ENCODE measurements at places on chromosomes 5 and 9.

DNA sequence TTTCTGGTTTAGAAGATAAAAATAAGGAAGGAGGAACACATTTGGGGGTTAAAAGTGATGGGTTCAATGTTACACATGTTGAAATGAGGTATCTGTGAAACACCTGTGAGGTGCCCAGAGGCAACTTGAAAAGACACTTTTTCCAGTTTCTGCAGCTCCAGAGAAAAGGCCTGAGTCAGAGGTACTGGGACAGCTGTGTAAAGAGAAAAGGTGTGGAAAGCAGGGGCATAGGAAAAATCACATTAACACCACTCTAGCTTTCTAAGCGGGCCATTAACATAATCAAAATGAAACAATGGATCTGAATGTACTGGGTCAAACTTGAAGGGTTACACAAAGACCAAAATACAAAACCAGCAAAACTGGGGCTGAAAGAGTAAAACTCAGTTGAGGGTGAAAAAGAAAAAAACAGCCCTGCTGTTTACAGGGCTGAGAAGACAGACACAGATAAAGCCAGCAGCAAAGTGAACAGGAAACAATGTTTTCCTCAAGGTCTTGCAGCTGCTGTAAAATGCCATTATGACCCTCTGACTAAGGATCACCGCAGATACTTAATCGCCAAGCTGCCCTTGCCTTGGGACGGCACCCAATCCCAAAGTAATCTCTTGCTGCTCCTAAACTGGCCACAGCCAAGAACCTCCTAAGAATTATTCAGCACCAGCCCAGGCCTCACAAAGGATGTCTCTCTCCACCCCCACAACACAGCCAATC lies 104.7 kb downstream of the DROSHA start:
- DNase-seq: no peak

- DNase-seq: no peak
Measured at GRCh38 chr9:130171226-130172148, 717 bp upstream of the NCS1 start.

GRCh38 chr9:80784647-80785046 lies 904.7 kb downstream of the TLE1 start:
- DNase-seq: no peak

- no peak for DNase-seq
Measured at GRCh38 chr5:58498340-58498942, 7.2 kb downstream of the GAPT start.

DNA sequence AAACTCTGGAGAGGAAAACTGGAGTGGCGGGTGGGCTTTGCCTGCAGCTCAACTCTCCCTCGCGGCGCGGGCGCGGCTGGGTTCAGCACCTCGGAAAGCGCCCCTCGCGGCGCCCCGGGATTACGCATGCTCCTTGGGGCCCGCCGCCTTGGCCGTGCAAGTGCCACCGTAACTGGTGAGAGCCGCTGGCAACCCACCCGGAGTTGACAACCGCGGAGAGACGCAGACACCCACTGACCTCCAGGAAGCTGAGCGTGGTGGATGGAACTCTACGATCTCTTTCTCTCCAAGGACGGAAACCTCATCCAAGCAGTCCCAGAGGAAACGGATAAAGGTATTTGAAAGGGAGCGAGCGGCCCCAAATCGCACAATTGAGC lies 194 bp upstream of the RXFP3 start:
- DNase-seq: no peak

DNA sequence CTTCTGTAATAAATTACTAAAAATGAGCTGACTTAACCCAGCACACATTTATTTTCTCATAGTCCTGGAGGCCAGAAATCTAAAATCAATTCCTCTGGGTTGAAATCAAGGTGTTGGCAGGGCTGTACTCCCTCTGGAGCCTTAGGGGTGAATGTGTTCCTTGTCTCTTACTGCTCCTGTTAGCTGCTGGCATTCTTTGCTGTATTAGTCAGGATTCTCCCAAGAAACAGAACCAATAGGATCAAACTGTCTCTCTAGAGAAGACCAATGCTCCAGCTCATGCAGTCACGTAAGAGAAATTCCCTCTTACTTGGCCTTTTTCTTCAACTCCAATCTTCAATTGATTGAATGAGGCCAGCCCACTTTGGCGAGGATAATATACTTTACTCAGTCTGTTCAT lies 15.3 kb upstream of the CD180 start:
- no peak for DNase-seq

DNA sequence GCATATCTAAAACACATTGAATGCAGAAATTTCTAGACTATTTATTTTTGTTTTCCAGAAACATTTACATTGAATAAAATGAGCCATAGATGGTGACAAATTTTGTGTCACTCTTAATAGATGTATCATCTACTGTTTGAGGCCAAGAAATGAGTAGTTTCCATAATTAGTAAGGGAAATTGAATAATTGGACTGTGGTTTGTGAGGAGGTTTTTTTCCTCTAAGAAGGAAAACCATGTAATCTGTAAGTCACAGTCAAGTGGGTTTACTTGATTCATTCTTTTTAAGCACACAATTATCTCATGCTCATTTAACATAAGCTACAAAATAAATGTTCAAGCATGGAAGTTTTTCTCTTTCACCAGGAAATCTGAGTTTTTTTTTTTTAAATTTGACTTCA lies 876.4 kb downstream of the NR2F1-AS1 start:
- DNase-seq: no peak

DNA sequence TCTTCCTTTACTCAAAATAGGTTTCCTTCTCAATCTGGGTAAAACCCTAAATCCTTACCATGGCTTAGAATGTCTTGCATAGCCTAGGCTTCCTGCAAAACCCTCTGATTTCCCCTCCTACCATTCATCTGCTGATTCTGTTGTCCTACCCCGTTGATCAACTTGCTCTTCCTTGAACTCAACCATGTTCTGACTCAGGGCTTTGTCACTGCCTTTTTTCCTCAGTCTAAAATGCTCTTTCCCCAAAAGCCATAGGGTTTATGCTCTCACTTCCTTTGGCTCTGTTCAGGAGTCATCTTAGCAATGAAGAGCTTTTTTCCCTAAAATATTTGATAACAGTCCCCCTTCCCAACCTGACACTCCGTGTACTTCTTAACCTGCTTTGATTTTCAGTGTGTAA lies 79.4 kb upstream of the IZUMO3 start:
- DNase-seq: no peak

GRCh38 chr5:32067774-32068470 lies 106.2 kb downstream of the GOLPH3 start:
- no peak for DNase-seq

GRCh38 chr9:107316795-107317661 lies 33.9 kb downstream of the RAD23B start:
- DNase-seq: no peak

- no peak for DNase-seq
Measured at GRCh38 chr5:146726891-146727290, 151.7 kb downstream of the PPP2R2B start.

GRCh38 chr9:93013856-93014582 lies 44.5 kb upstream of the SUSD3 start:
- no peak for DNase-seq

- no peak for DNase-seq
Measured at GRCh38 chr5:78537821-78538220, 110.8 kb downstream of the LHFPL2 start.

Measured in SHP77 treated with DMSO at 0.1 percent for 48 hours (cell line).